Aorta (tissue), 5 donors: ENCODE measurements at places on chromosomes 2 and 18.

GRCh38 chr2:204234879-204235278, 298.3 kb downstream of the ICOS start:
- peak; percentile 55 for DNase-seq

DNA sequence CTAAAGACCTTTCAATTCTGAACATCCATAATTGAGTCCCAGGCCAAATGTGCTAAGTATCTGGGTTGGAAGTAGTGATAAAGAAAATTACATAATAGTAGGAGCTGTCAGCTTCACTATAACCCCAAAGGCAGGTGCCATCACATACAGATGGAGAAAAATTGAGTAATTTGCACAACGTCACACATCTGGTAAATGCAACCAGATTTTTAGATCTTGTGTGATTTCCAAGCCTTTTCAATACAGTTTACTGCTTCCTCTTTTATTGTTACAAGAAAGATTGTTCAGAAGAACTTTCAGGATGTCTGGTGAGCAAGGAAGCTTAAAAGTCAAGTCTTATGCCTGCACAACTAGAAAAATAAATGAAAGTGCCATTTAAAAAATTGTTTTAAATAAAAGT, 62.3 kb downstream of the UBE2E3 start:
- DNase-seq = no peak

- DNase-seq = no peak
Observed at GRCh38 chr2:169999054-169999453, 171.8 kb downstream of the UBR3 start.

- no peak for DNase-seq
Observed at GRCh38 chr2:206031950-206032567, 53.9 kb downstream of the INO80D start.

- DNase-seq = no peak
Observed at GRCh38 chr2:125386074-125386473, 1269.9 kb upstream of the GYPC start.

DNA sequence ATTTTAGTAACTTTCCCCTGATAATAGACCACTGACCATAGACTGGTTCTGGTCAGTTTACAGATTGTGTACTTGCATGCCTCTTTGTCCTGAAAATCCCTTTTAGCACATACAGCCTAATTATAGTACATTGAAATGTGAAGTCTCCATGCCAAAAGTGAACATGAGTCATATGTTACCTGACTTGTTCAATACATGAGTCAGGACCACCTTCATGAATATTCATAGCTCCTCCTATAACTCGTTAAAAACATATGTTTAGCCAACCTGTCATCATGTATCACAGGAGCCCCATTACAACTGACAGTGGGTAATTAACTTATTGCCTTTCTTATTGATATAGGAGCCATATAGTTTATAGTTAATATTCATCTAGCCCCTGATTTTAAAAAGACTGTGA, 78.6 kb downstream of the SH3YL1 start:
- DNase-seq = no peak

GRCh38 chr2:218060950-218061660, 7.9 kb upstream of the RUFY4 start:
- DNase-seq = no peak

GRCh38 chr2:17375262-17375661, 143.0 kb downstream of the RAD51AP2 start:
- DNase-seq = no peak

DNA sequence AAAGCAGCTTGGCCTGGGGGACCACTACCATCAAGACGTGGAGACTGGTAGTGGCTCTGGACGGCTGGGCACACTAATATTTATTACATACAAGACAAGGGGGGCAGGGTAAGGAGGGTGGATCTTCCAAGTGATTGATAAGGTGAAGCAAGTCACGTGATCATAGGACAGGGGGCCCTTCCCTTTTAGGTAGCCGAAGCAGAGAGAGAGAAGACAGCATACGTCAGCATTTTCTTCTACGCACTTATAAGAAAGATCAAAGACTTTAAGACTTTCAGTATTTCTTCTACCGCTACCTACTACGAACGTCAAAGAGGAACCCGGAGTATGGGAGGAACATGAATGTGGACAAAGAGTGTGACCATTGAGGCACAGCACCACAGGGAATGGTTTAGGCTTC, 307.9 kb downstream of the RPIA start:
- no peak for DNase-seq

DNA sequence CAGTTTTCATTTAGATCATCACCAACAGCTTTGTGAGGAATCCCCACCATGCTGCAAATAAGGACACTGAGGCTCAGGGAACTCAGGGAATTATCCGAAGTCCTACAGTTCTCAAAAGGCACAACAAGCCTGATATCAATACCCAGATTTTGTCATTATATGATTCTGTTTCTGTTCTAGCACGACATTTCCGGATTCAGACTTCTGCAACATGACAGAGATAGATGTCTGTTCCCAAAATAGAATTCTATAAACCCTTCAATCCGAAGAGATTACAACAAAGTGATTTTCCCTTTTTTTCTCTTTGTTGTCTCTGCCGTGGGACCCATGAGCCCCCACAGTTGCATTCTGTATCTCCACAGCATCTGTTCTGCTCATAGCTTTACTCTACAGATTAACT, 72.0 kb downstream of the DOCK10 start:
- DNase-seq = no peak
